ENCODE measurements at places on chromosomes 2 and 18.

DNA sequence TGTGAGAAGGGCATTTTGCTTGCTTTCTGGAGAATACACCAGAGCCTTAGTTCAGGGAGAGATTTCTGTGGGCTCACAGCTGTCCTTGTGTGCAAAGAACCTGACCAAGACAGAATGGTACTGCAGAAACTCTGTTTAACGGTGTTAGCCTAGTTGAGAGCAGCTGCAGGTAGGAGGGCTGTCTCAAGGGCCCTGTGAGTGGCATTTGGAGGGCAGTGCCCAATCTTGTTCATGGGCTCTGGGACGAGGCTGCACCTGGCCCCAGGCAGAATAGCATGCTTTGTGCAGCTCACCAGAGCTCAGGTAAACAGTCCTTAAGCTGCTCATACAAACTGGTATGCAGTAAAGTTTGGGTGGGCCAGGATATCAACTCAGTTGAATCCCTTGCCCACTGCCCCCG, 16.9 kb upstream of the RGPD4 start:
- no peak for DNase-seq

- no peak for DNase-seq
Measured at GRCh38 chr2:105405291-105405690, 6.4 kb upstream of the FHL2 start.

DNA sequence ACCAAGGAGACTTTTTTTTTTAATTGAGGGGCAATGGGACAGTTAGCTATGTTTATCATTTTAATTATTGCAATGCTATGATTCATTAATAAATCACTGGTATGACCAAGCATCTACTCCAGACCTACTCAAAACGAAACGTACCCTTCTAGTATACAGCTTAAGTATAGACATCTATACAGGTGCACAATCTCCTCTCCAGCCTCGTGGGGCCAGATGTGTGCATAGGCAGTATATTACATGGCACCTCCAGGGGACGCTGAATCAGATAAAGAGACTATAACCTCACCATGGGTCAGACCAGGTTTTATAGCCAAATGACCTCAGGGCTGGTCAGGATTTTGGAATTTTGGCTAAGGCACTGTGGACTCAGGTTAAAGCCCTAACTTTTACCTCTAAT, 86.6 kb downstream of the SS18 start:
- DNase-seq, result no peak

DNA sequence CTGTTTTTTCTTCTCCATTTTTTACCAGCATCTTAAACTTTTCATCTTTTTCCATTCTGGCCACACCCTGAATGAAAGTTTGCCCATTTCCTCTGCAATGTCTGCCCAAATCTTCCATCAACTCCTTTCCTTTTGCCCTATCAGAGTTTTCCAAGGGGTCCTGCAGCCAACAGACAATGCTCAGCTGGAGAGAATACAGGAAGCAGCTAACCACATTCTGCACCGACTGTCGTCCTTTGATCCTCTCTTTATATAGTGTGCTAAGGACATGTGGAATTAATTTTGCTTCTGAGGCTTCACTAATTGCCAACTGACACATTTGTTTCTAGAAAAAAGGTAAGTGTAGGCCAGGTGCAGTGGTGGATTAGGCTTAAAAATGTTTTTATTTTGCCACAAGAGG, 50.5 kb upstream of the DLX2 start:
- no peak for DNase-seq

- DNase-seq, result peak; percentile 56
Measured at GRCh38 chr2:26011990-26012856, 21.7 kb upstream of the RAB10 start.

DNA sequence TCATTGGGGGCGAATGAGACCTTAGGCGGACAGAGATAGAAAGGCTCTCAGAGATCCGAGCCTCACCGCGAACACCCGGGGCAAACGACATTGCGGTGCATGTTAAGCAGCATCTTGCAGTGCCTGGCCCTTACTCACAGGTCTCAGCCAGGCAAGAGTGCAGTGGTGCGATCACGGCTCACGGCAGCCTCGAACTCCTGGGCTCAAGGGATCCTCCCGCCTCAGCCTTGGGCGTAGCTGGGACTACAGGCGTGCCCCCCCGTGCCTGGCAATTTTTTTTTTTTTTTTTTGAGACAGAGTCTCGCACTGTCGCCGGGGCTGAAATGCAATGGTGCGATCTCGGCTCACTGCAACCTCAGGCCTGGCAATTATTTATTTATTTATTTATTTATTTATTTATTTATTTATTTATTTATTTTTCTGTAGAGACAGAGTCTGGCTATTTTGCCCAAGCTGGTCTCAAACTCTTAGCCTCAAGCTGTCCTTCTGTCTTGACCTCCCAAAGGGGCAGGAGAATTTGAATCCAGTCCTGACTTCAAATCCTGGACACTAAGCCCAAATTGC, 1.3 kb downstream of the LAMA3 start:
- DNase-seq, result no peak

DNA sequence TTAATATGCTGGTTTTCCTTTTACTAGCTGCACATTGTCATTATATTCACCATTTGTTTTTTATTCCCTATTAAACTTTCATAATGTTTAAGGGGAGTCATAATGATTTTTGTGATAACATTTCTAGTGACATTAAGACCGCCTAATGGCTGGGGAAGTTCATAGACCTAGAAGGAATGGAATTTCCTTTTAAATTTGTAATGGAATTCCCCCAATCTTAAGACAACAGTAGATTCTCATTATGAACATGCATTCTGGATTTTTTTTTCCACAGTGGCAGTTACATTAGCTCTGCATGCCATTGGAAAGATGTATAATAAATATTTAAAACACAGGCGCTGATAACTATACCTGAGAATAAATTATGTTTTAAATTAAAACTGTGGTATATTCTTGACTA, 8.4 kb downstream of the YPEL5 start:
- no peak for DNase-seq

DNA sequence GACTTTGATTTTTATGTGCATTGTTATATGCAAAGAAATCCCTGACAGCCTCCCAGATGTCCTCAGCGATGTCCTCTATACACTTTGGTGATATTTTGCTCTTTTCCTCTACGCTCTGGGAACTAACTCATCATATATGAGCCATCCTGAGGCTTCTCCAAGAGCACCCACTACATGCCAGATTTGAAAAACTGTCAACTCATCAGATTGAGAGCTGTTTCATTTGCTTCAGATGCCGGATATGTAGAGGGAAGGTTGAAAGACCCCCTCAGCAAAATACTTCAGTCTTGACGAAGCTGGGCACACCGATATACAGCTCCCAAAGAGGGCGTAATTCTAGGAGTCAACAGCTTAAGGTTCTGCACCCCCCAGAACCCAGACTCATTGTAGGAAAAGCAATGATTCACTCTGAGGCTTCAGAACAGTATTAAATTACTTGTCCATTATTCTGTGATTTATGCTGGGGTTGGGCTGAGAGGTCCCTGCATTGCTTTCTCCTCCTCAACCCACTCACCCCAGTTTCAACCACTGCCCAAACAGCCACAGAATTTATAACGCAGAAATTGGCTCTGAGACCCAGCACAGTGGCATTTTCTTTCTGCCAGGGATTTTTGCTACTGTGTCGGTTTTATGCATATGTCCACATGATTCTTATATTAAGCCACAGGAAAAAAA, 341.8 kb downstream of the ALK start:
- DNase-seq, result no peak

- DNase-seq, result no peak
Measured at GRCh38 chr2:217160103-217160743, 300.4 kb upstream of the TNP1 start.

- DNase-seq, result no peak
Measured at GRCh38 chr2:44940049-44940494, 1.4 kb upstream of the SIX3 start.

DNA sequence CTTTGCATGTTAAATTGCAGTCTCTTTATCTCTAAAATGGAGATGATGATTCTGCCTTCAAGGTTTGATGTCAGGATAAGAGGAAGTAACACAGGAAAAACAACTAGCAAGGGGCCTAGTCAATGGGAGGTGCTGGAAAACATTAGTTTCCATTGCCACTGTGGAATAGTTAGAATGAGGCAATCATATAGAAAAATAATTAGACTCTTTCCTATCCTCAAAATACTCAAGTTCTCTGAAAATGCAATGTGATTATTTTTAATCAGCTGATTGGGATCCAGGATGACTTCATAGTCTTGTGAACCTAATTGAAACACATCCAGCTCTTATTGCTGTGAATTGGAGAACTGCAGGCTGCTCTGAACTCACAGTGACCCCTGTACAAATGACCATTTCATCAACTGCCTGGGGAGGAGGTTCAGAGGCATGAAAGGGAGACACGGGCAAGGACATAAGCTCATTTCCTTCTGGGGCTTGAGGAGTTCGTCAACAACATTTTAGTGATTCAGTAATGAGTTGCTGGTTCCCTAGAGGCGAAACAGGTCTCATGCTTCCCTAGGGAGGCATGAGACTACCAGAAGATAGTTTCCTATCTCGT, 422.5 kb downstream of the LPIN1 start:
- no peak for DNase-seq

- DNase-seq, result no peak
Measured at GRCh38 chr2:38578832-38579231, 23.9 kb downstream of the HNRNPLL start.

- no peak for DNase-seq
Measured at GRCh38 chr2:233565685-233566140, 869 bp downstream of the USP40 start.

- no peak for DNase-seq
Measured at GRCh38 chr18:57630754-57631595, 9.3 kb upstream of the NARS1 start.

- DNase-seq, result no peak
Measured at GRCh38 chr2:134727385-134727784, 8.6 kb upstream of the TMEM163 start.

GRCh38 chr2:233816771-233817170, 37.6 kb downstream of the HJURP start:
- no peak for DNase-seq

GRCh38 chr2:86308356-86308755, 29.1 kb downstream of the REEP1 start:
- DNase-seq, result no peak

DNA sequence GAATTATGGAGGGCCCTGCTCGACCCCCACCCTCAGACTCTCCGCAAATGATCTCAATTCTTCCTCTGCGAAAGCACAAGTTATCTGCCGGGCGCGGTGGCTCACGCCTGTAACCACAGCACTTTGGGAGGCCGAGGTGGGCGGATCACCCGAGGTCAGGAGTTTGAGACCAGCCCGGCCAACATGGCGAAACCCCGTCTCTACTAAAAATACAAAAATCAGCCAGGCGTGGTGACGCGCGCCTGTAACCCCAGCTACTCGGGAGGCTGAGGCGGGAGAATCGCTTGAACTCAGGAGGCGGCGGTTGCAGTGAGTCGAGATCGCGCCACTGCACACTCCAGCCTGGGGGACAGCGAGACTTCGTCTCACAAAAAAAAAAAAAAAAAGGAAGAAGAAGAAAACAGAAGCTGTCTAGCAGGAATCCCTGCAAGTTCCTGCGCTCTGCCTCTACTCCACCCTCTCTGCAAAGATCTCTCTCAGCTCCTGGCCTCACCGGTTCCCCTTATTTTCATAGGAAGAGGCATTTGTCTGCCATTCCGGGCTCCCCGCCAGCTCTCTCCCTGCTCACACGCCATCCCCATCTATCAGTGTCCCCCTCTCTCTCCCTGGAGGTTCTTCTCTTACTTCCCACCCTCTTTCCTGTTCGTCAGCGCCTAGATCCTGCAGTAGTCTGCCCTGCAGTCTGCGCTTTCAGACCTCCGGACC, 13.5 kb upstream of the COLEC12 start:
- no peak for DNase-seq

DNA sequence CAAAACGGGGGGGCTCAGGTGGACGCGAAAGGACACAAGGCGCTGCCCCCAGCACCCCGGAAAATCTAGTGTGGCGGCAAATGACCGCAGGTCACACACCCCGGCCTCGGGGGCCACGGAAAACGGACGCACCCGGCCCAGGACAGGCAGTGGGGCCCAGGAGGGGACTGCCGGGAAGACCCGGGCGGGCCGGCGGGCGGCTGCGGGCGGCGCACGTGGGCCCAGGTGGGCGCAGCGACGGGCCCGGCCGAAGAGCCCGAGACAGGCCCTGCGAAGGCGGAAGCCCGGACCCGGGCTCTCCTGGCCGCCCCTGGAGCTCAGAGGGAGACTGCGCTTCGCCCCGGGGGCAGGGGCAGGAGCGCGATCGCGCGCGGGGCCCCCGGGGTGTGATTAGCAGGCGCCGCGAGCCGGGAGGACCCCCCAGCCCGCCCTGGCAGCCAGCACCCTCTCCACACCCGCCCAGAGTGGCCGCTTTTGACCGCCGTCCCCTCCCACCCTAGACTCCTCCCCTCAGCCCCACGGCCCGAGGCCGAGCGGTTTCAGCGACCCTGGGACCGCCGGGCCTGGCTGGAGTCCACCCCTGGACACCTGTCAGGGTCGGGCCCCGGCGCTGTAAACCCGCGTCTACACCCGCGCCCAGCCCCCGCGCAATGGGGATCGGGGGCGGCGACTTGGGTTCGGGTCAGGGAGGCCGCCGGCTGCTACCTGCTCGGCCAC, 773 bp downstream of the MBP start:
- DNase-seq, result no peak

DNA sequence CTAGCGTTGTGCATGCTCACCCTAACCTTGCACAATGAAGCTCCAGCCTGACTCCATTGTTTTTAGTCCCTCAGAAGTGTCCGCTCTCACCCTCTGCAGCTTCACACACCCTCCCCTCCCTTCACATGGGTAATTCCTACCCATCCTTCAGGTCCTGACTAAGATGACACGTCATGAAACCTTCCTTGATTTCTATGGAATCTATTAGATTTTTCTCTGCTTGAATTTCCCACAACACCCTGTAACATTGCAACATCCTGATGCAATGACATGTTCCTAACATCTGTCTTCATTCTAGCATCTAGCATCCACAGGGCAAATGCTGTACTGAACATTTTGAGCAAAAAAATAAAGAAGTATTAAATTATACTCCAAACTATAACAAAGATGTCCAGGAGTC, 77.0 kb upstream of the PID1 start:
- no peak for DNase-seq

GRCh38 chr18:13811993-13812392, 12.0 kb upstream of the MC5R start:
- DNase-seq, result no peak

GRCh38 chr2:45028276-45028675, 19.0 kb upstream of the SIX2 start:
- DNase-seq, result no peak

DNA sequence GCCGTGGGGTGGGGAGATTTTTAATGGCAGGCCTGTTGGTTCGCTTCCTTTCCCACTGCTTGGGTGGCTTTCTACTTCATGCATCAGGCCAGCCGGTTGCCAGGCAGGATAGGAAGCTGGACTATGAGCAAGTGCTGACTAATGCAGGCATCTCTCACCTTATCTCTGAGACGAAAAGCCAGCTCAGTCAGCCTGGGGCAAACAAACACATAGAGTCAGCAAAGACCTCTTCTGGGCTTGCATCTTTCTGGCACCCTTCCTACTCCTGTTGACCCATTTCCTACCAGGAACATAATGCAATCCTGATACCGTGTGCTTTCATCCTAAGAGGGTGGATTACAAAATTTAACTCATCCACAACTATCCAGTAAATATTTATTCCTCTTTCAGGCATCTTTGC, 416.6 kb upstream of the MEX3C start:
- DNase-seq, result peak; percentile 76

- no peak for DNase-seq
Measured at GRCh38 chr2:148528356-148529064, 116.0 kb upstream of the EPC2 start.
